ENCODE measurements at places on chromosomes 3 and 15.

DNA sequence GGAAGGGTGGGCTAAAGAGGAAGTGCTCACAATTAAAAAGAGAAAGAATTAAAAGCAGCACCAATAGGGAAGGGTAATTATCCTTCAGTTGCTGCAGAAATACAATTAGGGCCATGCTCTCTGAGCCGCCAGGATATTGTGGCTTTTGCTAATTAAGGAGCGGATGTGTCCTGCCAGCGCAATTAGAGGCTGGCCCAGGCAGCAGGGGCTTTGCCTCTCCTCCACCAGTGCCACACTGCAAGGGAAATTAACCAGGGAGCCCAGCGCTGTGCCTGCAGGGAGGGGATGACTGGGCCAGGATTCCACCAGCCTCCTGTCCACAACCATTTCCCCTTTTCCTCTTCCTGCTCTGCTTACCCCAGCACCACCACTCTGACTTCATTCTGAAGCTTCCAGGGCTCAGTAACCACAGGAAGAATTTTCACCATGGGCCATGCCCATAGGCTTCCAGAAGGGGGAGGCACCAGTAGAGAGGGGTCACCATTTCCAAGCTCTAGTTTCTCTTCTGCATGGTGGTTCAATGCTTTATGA is 10.4 kb upstream of the AEN start:
- DNase-seq, result no peak

DNA sequence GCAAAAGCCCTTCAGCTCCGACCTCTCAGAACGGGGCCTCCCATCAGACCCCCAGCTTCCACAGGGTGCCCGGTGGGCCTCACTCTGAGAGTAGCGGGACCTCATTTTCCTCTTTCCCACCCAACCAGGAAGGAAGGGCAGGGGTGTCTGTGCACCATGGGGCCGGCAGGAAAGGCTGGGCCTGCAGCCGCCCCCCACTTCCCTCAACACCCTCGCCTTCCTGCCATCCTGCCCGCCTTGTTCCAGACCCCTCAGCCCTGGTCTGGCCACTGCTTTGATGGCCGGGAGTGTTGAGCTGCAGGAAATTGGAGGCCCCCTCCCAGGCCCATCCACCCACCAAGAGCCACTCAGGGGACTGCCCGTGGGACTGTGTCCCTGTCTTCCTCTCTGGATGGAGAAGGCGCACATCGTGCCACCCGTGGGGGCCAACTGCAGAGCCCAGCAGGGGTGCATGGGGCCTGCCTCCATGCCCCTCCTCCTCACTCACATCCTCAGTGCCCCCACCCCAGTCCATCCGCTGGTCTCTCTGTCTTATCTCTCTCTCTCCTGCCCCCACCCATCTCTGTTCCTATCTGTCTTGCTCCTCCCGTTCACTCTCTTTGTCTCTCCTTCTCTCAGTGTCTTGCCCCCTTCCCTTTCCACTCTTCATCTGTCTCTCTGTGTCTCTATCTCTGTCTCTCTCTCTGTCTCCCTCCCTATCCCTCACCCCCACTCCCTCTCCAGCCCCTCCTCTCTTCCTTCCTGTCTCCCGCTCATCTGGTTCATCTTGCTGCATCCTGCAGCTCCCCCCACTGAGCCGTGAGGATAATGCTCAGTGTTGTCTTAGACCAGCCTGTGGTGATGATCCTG is 1.8 kb upstream of the PLXND1 start:
- DNase-seq, result peak; percentile 60

- no peak for DNase-seq
Measured at GRCh38 chr15:39357480-39358268, 223.2 kb upstream of the THBS1 start.

DNA sequence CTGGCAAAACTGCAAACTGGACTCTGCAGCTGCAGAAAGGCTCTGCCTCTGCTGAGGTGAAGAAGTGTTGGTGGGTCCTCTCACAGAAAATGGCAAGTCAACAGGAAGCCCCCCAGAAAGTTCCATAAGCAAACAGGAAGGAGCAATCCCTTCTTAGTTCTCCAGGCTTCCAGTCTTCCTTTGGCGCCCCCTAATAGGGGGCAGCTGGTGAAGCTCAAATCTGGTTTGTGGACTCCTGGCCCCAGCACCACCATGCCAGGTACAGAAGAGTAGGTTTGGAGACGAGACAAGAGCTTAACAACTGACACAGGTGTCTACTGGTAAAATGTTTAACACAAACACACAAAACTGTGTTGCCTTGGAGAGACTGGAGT is 35.5 kb downstream of the LEO1 start:
- no peak for DNase-seq

- no peak for DNase-seq
Measured at GRCh38 chr3:95271395-95271794, 1208.5 kb downstream of the NSUN3 start.

GRCh38 chr3:143142354-143142753 is 22.8 kb downstream of the CHST2 start:
- no peak for DNase-seq

DNA sequence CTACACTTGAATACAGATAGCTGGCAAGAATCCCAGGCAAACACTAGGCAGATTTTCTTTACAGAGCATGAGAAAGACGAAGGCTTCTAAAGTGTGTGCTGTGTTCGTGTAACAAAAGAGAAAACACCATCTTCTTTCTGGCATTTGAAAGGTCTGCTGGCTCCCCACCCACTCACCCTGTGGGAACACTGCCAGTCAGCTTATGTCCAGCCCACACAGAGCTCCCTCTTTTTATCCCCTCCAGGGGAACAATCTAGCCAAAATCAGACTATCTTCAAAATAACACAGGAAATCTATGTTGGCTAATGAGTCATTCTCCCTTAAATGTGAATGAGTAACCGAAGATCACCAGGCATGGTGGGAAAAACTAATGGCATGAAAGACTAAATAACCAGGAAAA is 45.6 kb upstream of the PAQR5 start:
- DNase-seq, result no peak

GRCh38 chr15:64883100-64883581 is 28.6 kb upstream of the ANKDD1A start:
- DNase-seq, result no peak

- no peak for DNase-seq
Measured at GRCh38 chr3:158680861-158681260, 8.4 kb upstream of the LXN start.

- no peak for DNase-seq
Measured at GRCh38 chr15:99273801-99274200, 22.5 kb downstream of the LRRC28 start.

DNA sequence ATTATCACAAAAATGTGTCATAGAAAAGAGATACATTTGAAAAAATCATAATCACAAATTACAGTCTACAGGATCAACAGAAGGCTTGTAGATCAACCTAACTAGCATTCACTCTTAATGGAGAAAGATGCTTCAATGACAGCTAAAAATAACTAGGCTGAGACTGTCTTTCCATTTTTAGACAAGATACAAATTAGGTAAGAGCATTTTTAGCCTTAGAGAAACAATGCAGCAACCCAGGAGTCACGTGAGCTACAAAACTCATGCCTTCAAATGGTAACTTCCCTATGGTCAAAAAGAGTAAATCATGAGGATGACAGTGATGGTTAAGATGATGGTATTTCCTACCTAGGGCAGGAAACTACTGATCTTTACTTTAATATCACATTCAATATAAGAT is 415.4 kb downstream of the MAGI1 start:
- DNase-seq, result no peak

DNA sequence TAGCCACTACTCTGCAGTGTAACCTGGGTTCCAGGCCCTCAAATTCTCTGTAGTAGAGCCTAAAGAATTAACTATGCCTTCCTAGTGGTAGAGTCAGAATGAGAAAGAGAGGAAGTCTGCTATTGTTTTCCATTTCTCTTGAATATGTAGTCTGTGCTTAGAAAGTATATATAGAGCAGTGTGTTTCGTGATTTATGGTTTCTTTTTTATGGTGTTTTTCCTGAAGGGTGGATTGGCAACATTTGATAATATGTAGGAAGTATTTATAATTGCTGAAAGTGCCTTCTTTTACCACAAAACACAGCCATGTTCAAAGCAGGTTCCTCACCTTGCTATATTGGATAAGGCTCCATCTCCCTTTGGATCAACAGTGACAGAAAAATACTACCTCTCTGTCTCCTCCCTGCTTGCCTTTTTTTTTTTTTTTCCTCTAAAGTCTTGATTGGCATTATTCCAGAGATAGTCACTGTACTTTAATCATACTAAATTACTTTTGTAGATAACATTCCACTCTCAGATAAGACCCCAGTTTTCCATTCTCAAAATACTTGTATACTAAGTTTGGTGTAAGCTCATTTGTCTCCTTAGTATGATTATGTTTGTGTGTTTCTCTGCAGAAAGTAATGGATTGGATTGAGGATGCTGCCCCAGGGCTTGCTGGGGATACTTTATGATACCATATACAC is 47.8 kb downstream of the IQGAP1 start:
- DNase-seq, result no peak

DNA sequence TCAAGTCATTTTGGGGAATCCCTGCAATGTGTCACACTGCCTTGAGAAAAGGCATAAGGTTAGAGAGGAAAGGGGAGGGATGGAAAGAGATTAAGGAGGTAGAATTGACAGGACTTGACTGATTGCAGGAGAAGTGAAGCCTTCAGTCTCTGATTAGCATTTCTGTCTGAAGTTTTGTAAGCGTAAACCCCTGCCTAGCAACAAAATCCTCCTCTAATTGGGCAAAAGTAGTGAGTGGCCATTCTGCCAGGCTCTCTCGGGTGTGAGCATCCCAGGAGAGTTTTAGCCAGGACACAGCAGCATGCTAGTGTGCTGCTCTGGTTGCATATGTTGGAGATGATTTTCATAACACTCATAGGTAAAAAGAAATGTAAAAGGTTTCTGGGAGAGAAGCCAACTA is 117.0 kb upstream of the MRPL3 start:
- no peak for DNase-seq

- DNase-seq, result no peak
Measured at GRCh38 chr15:37046876-37047614, 53.3 kb downstream of the MEIS2 start.

- peak; percentile 2 for DNase-seq
Measured at GRCh38 chr3:79097964-79098660, 669.7 kb downstream of the ROBO1 start.

- DNase-seq, result no peak
Measured at GRCh38 chr15:80240276-80240675, 11.7 kb downstream of the CTXND1 start.

DNA sequence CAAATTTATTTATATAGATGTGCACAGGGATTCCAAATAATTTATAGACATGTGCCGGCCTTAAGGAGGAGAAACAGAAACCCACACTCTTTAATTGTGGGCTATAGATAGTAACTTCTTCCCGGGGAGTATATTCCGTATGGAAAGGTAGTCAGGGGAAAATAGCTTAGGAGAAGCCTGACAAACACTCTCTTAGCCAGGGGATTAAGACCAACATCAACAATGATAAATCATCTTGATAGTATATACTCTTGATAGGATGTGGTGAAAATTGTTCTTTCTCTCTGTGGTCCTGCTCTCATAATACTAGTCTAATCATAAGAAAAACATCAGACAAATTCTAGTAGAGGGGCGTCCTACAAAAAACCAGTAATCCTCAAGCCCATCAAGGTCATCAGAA is 8.2 kb upstream of the BCL6 start:
- DNase-seq, result no peak

DNA sequence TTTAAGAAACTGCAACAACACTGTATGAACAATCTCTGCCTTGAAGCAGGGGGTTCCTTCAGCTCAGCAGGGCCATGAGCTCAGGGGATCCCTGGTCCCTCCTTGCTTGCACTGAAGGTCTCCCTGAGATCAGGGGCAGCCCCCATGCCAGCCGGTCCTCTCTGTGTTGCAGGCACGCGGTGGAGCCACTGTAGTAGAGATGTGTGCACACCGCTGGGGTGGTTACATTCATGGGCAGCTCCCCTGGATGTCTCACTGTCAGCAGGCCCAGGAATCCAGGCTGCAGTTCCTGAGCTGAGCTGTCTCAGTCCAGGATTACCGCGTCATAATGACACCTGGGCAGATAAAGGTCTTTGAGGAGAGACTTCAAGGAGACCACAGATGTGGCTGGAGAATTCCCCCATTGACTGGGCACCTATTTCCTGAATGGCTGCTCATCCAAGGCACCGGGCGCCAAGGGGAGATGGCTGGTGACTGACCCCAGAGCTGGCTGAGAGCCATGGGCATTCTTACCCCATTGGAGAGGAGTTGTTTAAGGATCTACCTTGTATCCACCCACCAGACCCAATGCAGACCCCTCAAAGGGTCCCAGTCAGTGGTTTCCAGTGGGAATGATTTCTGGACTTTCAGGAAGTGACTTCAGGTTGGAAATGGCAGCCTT is 10.4 kb upstream of the KLF13 start:
- no peak for DNase-seq

- no peak for DNase-seq
Measured at GRCh38 chr3:114481113-114481512, 187.3 kb downstream of the TIGIT start.

DNA sequence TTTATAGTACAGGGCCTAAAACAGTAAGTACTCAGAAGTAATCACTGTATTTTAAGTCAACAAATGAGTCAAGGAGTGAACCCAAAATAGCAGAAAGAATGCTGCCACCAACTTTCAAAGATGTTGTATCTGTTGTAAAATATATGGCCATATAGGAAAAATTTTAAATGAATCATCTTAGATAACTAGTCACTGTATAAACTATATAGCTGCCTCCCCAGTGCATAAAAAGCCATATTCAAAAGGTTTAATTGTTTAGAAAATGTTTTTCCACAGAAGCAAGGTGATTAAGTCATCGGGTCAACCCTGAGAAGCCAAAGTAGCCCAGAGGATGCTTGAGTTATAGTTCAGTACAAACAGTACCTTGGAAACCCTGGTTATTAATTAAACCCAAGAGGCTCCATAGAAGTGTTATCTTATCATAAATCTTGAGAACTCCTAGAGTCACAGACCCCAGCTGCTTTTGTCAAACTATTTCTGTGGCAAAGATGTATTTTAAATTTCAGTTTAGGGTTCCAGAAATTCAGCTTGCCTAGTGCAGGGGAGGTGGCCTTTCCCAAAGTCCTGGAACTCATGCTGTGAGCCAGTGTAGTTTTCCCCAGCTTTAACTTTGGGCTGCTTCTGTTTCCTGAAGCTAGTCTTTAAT is 39.2 kb downstream of the MBNL1 start:
- DNase-seq, result no peak

GRCh38 chr3:24485511-24485910 is 9.1 kb downstream of the THRB start:
- DNase-seq, result no peak

- no peak for DNase-seq
Measured at GRCh38 chr3:10779293-10779805, 36.7 kb upstream of the SLC6A11 start.

DNA sequence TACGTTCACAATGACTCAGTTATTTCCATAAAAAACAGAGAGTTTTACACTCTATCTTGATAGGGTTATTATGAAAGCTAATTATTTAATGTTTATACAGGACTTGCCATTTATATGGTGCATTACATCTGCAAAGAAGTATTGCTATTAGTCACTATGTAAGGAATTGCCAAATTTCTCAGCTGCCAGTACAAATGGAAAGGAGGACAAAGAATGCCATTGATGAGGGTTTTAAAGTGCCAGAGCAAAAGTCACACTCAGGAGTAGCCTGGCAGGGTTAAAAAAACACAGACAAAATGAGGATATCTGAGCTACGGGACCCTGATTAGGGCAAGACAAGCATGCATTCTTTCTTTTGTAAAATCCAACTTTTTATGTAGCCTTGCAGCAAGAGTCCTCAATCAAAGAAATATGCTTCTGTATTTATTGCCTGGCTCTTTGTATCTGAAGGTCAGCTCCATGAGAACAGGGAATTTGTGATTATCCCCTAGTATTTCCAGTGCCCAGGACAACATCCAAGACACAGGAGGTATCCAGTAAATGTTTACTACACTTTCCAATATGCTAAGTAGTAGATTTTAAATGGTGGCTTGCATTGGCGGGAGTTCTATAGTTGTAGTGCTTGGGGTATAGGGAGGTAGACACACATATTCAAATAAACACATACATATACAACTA is 1013.6 kb downstream of the ROBO1 start:
- no peak for DNase-seq
